ENCODE measurements at places on chromosomes 4 and X. TPM values are rescaled to one million over a fixed set of nuclear protein-coding genes. Genes with fewer than 3 reads are reported as not detected.

DNA sequence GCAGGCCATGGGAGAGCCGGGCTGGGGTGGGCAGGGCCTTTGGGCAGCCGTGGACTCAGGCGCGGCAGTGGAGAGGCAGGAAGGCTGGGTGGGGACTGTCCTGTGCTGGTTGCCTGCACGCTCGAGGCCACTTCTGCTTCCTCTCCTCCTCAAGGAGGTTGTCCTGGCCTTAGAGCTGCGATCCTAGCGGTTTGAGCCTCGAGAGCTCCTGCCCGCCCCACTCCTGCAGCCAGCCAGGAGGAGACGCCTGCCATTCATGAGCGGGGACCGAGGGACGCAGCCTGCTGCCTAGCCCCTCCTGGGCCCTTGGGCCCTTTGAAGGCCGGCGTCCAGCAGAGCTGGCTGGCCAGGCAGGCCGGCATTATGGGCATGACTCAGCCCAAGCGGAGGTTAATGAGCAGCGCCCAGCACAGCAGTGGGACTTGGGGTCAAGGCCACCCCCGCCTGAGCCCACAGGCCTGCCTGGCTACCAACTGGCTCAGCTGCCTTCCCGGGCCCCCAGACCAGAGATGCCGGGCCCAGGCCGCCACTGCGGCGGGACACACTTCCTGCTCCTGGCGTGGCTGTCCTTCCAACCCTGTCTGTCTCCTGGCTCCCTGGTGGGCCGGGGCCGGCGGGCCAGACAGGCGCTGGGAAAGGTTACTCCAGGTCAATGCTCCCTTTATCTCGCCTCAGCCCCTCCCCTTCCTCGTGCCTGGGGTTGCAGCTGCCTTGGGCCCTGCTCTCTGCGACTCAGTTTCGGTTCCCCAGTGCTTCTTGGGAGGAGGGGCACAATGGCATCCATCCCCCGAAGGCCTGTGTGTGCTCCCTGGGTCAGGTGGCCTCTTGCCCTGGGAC lies 1.8 kb downstream of the ABCD1 start:
- H3K4me3 ChIP-seq = peak overlapping the region; percentile 44
- H3K27me3 ChIP-seq = no peaks in the 10 kb centered on the region
- H3K4me1 ChIP-seq = peaks cover 53% of the 10 kb centered on the region
- peak; percentile 76 for DNase-seq

The RASL11B gene
- total RNA-seq = 0.31 TPM

- H3K4me3 ChIP-seq = no peak overlapping the region
- no peaks in the 10 kb centered on the region for H3K4me1 ChIP-seq
- no peaks in the 10 kb centered on the region for H3K27me3 ChIP-seq
- no peaks in the 10 kb centered on the region for H3K36me3 ChIP-seq
- no peak overlapping the region for H3K27ac ChIP-seq
Observed at GRCh38 chr4:124188595-124188994, 523.9 kb downstream of the ANKRD50 start.

DNA sequence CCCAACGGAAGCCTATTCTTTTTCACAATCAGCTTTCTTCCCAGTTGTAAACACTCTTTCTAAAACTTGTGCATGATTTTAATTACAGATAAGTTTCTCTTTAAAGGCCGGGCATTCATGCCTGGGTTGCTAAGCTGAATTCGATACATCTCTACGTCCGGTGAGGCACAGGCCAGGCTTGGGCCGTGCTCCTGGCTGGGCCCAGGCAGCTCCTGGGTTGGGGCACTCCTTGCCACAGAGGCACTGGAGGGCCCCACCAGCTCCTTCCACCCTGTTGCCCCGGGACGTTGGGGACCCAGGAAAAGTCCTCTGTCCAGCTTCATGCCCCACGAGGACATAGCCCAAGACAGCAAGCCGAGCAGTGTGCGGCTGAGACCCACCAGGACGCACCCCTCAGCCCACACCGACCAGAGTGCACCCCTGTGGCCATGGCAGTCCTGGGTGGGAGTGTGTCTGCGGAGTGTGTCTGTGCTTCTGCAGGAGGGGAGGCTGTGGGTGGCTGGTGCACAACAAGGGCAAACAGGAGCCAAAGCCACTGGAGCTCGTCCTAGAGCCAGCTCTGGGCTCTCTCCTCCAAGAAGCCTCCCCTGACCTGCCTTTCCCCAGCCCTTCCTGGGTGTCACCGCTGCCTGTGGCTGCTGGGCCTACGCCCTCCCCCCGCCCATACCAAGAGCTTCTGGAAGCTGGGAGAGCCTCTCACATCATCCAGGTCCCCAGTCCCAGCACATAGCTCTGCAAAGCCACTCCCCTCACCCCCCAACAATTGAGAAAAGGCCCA lies 128.0 kb upstream of the NKX1-1 start:
- no peaks in the 10 kb centered on the region for H3K4me1 ChIP-seq
- no peaks in the 10 kb centered on the region for H3K36me3 ChIP-seq
- no peak overlapping the region for H3K4me3 ChIP-seq
- no peak overlapping the region for H3K27ac ChIP-seq
- peaks cover 13% of the 10 kb centered on the region for H3K27me3 ChIP-seq
- DNase-seq = no peak

DNA sequence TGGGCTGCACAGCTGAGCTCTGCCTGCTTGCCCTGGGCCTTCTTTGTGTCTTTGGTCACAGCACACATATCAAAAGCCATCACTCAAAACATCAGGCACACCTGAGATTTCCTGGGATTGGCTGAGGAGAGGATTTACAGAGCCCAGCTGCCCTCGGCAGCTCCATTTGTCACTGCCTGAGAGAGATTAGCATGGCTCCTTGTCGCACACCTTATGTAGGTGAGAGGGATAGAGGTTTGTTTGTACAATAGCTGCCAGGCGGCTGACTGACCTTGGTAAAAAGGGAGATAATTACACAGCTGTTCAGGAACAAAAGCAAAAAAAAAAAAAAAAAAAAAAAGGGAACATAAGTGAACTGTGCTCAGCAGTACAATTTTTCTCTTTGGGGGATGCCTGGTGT lies 63.2 kb downstream of the MGST2 start:
- no peaks in the 10 kb centered on the region for H3K27me3 ChIP-seq
- H3K4me3 ChIP-seq = no peak overlapping the region
- no peak overlapping the region for H3K27ac ChIP-seq
- H3K36me3 ChIP-seq = no peaks in the 10 kb centered on the region
- H3K4me1 ChIP-seq = no peaks in the 10 kb centered on the region

GRCh38 chr4:77348815-77349214 lies 191.8 kb downstream of the CCNG2 start:
- H3K36me3 ChIP-seq = no peaks in the 10 kb centered on the region
- DNase-seq = no peak
- H3K4me3 ChIP-seq = no peak overlapping the region

DNA sequence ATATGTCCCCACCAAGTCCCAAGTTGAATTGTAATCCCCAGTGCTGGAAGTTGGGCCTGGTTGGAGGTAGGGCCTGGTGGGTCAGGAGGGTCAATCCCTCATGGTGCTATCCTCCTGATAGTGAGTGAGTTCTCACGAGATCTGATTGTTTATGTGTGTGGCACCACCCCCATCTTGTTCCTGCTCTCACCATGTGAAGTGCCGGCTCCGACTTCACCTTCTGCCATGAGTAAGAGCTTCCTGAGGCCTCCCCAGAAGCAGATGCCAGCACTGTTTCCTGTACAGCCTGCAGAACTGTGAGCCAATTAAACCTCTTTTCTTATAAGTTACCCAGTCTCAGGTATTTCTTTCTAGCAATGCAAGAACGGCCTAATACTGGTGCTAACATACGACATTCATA lies 22.7 kb upstream of the TMEM33 start:
- H3K4me1 ChIP-seq = no peaks in the 10 kb centered on the region
- no peak overlapping the region for H3K27ac ChIP-seq
- no peak for DNase-seq
- H3K27me3 ChIP-seq = no peaks in the 10 kb centered on the region
- H3K4me3 ChIP-seq = no peak overlapping the region

- no peaks in the 10 kb centered on the region for H3K27me3 ChIP-seq
- H3K4me1 ChIP-seq = no peaks in the 10 kb centered on the region
- H3K36me3 ChIP-seq = no peaks in the 10 kb centered on the region
- no peak for DNase-seq
- H3K4me3 ChIP-seq = no peak overlapping the region
- H3K27ac ChIP-seq = no peak overlapping the region
Observed at GRCh38 chrX:107603429-107604159, 24.7 kb upstream of the PRPS1 start.

All from CD4-positive, alpha-beta T cell (primary cell).